Testis (tissue), 5 donors: ENCODE measurements at places on chromosomes 7 and 10.

GRCh38 chr7:80916770-80917741 is 1.8 kb downstream of the SEMA3C start:
- H3K36me3 ChIP-seq, result no peaks in the 10 kb centered on the region
- H3K27ac ChIP-seq, result no peak overlapping the region
- no peak for DNase-seq
- no peaks in the 10 kb centered on the region for H3K4me1 ChIP-seq
- H3K4me3 ChIP-seq, result no peak overlapping the region

DNA sequence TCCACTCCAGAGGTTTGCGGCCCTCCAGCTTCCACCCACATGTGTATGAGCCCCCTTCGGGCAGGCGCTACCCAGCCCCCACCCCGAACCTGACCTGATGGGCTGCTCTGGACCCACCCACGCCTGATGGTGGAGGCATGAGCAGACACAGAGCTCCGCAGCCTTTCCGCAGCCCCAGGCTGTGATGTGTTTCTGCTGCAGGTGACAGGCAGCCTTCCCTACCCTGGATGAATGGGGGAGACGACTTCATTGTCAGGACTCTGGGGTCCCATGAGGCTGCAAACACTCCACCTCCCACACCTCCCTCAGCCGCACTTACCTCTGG is 61.2 kb downstream of the OAT start:
- no peaks in the 10 kb centered on the region for H3K36me3 ChIP-seq
- H3K27ac ChIP-seq, result no peak overlapping the region
- no peak for DNase-seq
- no peak overlapping the region for H3K4me3 ChIP-seq
- H3K4me1 ChIP-seq, result peaks cover 3% of the 10 kb centered on the region

- no peaks in the 10 kb centered on the region for H3K27me3 ChIP-seq
- no peak for DNase-seq
- no peaks in the 10 kb centered on the region for H3K36me3 ChIP-seq
- H3K4me3 ChIP-seq, result no peak overlapping the region
- no peaks in the 10 kb centered on the region for H3K4me1 ChIP-seq
Measured at GRCh38 chr10:60338786-60339185, 50.9 kb downstream of the ANK3 start.

DNA sequence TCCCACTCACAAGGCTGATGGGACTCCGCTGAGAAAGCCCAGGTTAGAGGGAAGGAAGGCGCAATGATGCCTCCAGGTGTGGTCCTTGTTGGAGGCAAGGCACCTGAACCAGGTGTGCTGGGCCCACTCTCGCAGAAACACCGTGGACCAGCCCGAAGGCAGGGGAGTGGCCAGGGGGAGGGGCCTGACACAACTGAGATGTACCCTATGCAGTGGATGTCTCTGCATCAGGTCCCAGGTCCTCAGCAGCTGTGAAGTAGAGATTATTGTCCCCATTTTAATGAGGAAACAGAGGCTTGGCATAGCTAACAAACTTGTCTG is 32.0 kb downstream of the GBX1 start:
- H3K4me3 ChIP-seq, result no peak overlapping the region
- H3K36me3 ChIP-seq, result no peaks in the 10 kb centered on the region
- DNase-seq, result no peak
- no peaks in the 10 kb centered on the region for H3K4me1 ChIP-seq
- no peak overlapping the region for H3K27ac ChIP-seq

GRCh38 chr7:27917119-27917518 is 177.2 kb downstream of the TAX1BP1 start:
- no peak overlapping the region for H3K4me3 ChIP-seq
- DNase-seq, result no peak
- no peaks in the 10 kb centered on the region for H3K4me1 ChIP-seq
- H3K27me3 ChIP-seq, result no peaks in the 10 kb centered on the region

- H3K4me3 ChIP-seq, result no peak overlapping the region
- no peak for DNase-seq
- no peaks in the 10 kb centered on the region for H3K36me3 ChIP-seq
- no peaks in the 10 kb centered on the region for H3K27me3 ChIP-seq
Measured at GRCh38 chr7:96612034-96612433, 97.6 kb downstream of the SEM1 start.

- DNase-seq, result no peak
- H3K27me3 ChIP-seq, result no peaks in the 10 kb centered on the region
- no peaks in the 10 kb centered on the region for H3K36me3 ChIP-seq
- H3K4me1 ChIP-seq, result no peaks in the 10 kb centered on the region
- H3K4me3 ChIP-seq, result no peak overlapping the region
Measured at GRCh38 chr10:71426058-71426605, 29.4 kb downstream of the CDH23 start.

GRCh38 chr10:20765066-20765465 is 132.0 kb downstream of the NEBL start:
- H3K27me3 ChIP-seq, result no peaks in the 10 kb centered on the region
- H3K27ac ChIP-seq, result no peak overlapping the region
- no peaks in the 10 kb centered on the region for H3K4me1 ChIP-seq
- no peak for DNase-seq

GRCh38 chr10:17950726-17951125 is 992 bp upstream of the SLC39A12 start:
- peak overlapping the region; percentile 42 for H3K4me3 ChIP-seq
- H3K36me3 ChIP-seq, result no peaks in the 10 kb centered on the region
- H3K27ac ChIP-seq, result no peak overlapping the region
- H3K4me1 ChIP-seq, result no peaks in the 10 kb centered on the region
- no peak for DNase-seq

- H3K27ac ChIP-seq, result no peak overlapping the region
- H3K36me3 ChIP-seq, result no peaks in the 10 kb centered on the region
- no peak overlapping the region for H3K4me3 ChIP-seq
Measured at GRCh38 chr10:76436401-76436811, 1005.0 kb downstream of the LRMDA start.

GRCh38 chr10:59753267-59753666 is at the start of gene MRLN:
TSS of gene MRLN (minus strand) at chr10:59753455.
- H3K27me3 ChIP-seq, result no peaks in the 10 kb centered on the region
- H3K4me1 ChIP-seq, result no peaks in the 10 kb centered on the region
- H3K27ac ChIP-seq, result no peak within 1 kb of the TSS
- no peak within 1 kb of the TSS for H3K4me3 ChIP-seq

DNA sequence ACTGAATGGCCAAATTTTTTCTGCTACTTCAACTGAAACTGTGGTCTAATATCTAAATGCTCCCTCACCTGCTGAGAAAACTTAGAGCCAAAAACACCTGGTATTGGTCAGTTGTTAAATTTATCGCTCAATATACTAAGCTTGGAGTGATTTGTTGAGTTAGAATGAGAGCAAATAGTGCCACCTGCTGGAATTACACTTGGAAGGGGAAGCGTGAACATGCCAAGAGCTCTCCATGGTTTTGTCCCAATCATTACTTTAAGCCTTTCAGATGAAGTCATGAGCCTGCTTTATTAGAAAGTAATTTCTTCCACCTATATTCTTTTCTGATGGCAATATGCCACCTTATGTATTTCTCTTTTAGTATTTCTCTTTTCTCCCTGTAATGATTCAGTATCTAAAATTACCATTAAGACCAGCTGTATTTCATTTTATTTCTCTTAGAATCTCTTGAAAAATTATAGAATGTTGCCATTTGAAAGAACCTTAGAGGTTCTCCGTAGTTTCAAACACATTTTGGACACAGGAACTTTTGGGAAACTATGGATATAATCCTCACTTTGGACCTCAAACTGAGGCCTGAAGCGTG is 447.8 kb upstream of the C7orf33 start:
- no peaks in the 10 kb centered on the region for H3K4me1 ChIP-seq
- no peak overlapping the region for H3K27ac ChIP-seq
- DNase-seq, result peak; percentile 54
- H3K27me3 ChIP-seq, result no peaks in the 10 kb centered on the region
- no peak overlapping the region for H3K4me3 ChIP-seq

- no peaks in the 10 kb centered on the region for H3K4me1 ChIP-seq
- H3K4me3 ChIP-seq, result no peak overlapping the region
- H3K36me3 ChIP-seq, result no peaks in the 10 kb centered on the region
- DNase-seq, result no peak
Measured at GRCh38 chr10:10891124-10892082, 126.3 kb upstream of the CELF2 start.

GRCh38 chr10:124231168-124232155 is 138.1 kb upstream of the CHST15 start:
- DNase-seq, result no peak
- peaks cover 5% of the 10 kb centered on the region for H3K4me1 ChIP-seq
- no peaks in the 10 kb centered on the region for H3K27me3 ChIP-seq
- no peak overlapping the region for H3K27ac ChIP-seq

GRCh38 chr10:126214021-126214420 is 174.3 kb downstream of the ADAM12 start:
- no peak for DNase-seq
- no peaks in the 10 kb centered on the region for H3K4me1 ChIP-seq
- H3K4me3 ChIP-seq, result no peak overlapping the region
- H3K27me3 ChIP-seq, result no peaks in the 10 kb centered on the region
- H3K36me3 ChIP-seq, result no peaks in the 10 kb centered on the region

DNA sequence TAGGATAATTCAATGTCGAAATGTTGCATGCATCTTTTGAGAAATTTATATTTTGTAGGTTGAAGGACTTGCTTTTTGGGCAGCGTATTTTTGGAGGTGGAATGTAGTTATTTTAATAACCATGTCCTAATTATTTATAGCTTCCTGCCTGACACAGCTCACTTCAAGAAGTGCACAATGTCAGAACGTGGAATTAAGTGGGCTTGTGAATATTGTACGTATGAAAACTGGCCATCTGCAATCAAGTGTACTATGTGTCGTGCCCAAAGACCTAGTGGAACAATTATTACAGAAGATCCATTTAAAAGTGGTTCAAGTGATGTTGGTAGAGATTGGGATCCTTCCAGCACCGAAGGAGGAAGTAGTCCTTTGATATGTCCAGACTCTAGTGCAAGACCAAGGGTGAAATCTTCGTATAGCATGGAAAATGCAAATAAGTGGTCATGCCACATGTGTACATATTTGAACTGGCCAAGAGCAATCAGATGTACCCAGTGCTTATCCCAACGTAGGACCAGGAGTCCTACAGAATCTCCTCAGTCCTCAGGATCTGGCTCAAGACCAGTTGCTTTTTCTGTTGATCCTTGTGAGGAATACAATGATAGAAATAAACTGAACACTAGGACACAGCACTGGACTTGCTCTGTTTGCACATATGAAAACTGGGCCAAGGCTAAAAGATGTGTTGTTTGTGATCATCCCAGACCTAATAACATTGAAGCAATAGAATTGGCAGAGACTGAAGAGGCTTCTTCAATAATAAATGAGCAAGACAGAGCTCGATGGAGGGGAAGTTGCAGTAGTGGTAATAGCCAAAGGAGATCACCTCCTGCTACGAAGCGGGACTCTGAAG is 620 bp downstream of the ZRANB1 start:
- no peak for DNase-seq
- peaks cover 28% of the 10 kb centered on the region for H3K4me1 ChIP-seq
- peak overlapping the region; percentile 74 for H3K27ac ChIP-seq
- H3K36me3 ChIP-seq, result no peaks in the 10 kb centered on the region
- H3K27me3 ChIP-seq, result no peaks in the 10 kb centered on the region
- H3K4me3 ChIP-seq, result no peak overlapping the region

- H3K27ac ChIP-seq, result no peak overlapping the region
- no peaks in the 10 kb centered on the region for H3K27me3 ChIP-seq
- no peak overlapping the region for H3K4me3 ChIP-seq
- no peaks in the 10 kb centered on the region for H3K36me3 ChIP-seq
- H3K4me1 ChIP-seq, result no peaks in the 10 kb centered on the region
Measured at GRCh38 chr10:3538656-3539531, 246.1 kb downstream of the KLF6 start.

GRCh38 chr10:50538555-50539398 is 85.0 kb downstream of the SGMS1 start:
- H3K4me1 ChIP-seq, result peaks cover 9% of the 10 kb centered on the region
- H3K4me3 ChIP-seq, result no peak overlapping the region
- H3K36me3 ChIP-seq, result no peaks in the 10 kb centered on the region
- no peaks in the 10 kb centered on the region for H3K27me3 ChIP-seq
- DNase-seq, result peak; percentile 60

DNA sequence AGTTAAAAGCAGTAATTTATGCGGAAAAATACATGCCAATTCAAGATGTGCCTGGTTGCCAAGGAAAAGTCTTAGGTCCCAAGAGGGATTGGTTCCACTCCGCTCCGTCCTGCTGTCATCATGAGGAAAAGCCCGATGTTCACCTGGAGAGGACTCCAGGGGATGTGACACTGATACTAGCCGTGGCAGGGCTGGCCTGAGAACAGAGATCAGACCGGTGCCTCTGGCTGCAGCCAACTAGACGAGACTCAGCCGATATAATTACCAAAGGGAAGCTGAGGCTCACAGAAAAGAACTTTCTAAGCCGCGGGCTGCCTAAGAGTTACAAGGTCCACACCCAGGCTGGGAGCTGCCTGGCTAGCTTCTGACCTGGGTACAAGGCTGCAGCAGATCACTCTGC is 81.3 kb upstream of the UNC5B start:
- no peaks in the 10 kb centered on the region for H3K36me3 ChIP-seq
- no peak overlapping the region for H3K4me3 ChIP-seq
- no peaks in the 10 kb centered on the region for H3K4me1 ChIP-seq

GRCh38 chr10:110651044-110651958 is 7.2 kb downstream of the RBM20 start:
- H3K27ac ChIP-seq, result no peak overlapping the region
- H3K27me3 ChIP-seq, result no peaks in the 10 kb centered on the region
- H3K36me3 ChIP-seq, result no peaks in the 10 kb centered on the region
- DNase-seq, result no peak
- H3K4me3 ChIP-seq, result no peak overlapping the region

- H3K36me3 ChIP-seq, result no peaks in the 10 kb centered on the region
- no peaks in the 10 kb centered on the region for H3K27me3 ChIP-seq
- H3K4me3 ChIP-seq, result peak overlapping the region; percentile 89
- no peak for DNase-seq
Measured at GRCh38 chr7:23105086-23105643, 420 bp upstream of the KLHL7 start.

GRCh38 chr10:102948176-102948575 is 30.1 kb downstream of the CNNM2 start:
- H3K27ac ChIP-seq, result no peak overlapping the region
- DNase-seq, result no peak
- no peaks in the 10 kb centered on the region for H3K4me1 ChIP-seq
- H3K27me3 ChIP-seq, result no peaks in the 10 kb centered on the region

- peak overlapping the region; percentile 37 for H3K27ac ChIP-seq
- peaks cover 8% of the 10 kb centered on the region for H3K4me1 ChIP-seq
- H3K27me3 ChIP-seq, result no peaks in the 10 kb centered on the region
- no peak overlapping the region for H3K4me3 ChIP-seq
Measured at GRCh38 chr7:107286751-107287621, 118.2 kb downstream of the HBP1 start.

DNA sequence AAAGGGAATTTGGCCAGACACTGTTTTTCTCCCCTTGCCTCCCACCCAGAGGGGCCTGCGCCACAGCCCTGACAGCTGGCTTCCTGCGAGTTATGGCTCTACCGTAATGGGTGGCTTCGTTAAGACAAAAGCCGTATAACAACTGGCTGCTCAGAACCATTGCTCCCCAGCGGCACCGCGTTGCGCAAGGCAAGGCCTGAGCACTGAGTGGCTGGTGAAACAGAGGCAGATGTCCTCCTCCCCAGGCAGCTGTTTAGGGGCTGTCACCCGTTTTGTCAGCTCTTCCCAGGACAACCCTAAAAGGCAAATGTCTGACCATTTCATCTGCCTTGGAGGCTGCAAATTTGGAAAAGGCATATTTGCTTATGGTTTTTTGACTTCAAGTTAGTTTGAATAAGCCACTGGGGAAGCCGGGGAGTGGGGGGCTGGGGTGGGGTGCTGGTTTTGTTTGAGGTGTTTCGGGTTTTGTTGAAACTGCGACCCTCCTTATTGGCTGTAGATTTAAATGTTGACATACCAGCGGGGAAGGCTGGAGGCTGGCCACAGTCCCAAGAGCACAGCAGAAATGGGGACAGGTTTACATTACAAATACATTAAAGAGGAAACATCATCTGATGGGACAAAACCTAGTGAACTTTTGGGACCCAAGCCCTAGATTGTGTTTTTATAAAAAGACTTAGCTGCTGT is 681 bp upstream of the SPOCK2 start:
- H3K4me1 ChIP-seq, result peaks cover 17% of the 10 kb centered on the region
- no peaks in the 10 kb centered on the region for H3K27me3 ChIP-seq
- no peak for DNase-seq
- peak overlapping the region; percentile 61 for H3K27ac ChIP-seq
- peak overlapping the region; percentile 68 for H3K4me3 ChIP-seq
